ENCODE measurements at places on chromosomes 6 and 20.
A peak's percentile ranks its signal among the peaks of the same experiment; 100 is the strongest.

GRCh38 chr6:158503222-158503621 is 56.7 kb upstream of the TMEM181 start:
- no peak for DNase-seq

GRCh38 chr6:160831739-160832138 is 129.7 kb downstream of the PLG start:
- DNase-seq, result no peak

- no peak for DNase-seq
Measured at GRCh38 chr6:63440057-63440456, 120.3 kb upstream of the LGSN start.

GRCh38 chr20:37390891-37391525 is 45.1 kb downstream of the SRC start:
- DNase-seq, result no peak

- DNase-seq, result no peak
Measured at GRCh38 chr6:16585805-16586204, 175.5 kb downstream of the ATXN1 start.

DNA sequence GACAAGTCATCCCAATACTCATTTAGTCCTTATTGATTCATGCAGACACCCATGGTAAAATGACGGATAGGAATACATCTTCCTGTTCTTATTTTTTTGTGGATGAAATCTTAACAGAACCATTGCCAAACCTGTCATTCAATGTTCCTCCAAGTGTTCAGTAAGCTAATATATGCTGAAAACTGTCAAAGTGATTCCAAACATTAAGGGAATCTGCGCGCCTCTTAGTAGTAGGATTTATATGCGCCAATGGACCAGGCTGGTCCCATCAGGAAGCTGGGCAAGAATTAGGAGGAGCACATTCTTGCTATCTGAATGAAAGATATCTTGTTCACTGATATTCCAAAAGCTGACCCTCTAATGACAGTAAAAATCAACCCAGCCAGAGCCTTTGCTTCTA is 168.9 kb upstream of the STMND1 start:
- no peak for DNase-seq

DNA sequence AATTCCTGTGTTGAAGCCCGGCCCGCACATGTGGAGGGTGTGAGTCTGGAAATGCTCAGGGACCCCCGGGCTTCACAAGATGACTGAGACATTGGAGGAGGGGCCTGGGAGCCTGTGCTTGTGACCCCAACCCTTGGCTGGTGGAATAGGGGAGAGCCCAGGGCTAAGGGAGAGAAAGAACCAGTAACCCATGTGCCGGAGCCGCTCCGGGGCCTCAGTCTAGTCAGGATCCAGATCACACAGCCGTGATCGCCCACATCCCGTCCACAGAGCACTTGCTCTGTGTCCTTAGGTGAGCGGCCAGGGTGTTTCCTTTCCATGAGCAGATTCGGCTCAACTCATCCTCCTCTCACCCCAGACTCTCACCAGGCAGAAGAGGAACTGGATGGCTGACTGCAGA is 152.3 kb upstream of the RPS6KA2 start:
- DNase-seq, result no peak

GRCh38 chr20:16175322-16175961 is 397.8 kb downstream of the KIF16B start:
- no peak for DNase-seq

GRCh38 chr20:58702859-58703648 is 10.5 kb downstream of the NPEPL1 start:
- DNase-seq, result no peak

GRCh38 chr6:26243752-26244151 is 121.2 kb upstream of the BTN3A2 start:
- no peak for DNase-seq

GRCh38 chr6:142954844-142955243 is 9.9 kb upstream of the HIVEP2 start:
- DNase-seq, result no peak

DNA sequence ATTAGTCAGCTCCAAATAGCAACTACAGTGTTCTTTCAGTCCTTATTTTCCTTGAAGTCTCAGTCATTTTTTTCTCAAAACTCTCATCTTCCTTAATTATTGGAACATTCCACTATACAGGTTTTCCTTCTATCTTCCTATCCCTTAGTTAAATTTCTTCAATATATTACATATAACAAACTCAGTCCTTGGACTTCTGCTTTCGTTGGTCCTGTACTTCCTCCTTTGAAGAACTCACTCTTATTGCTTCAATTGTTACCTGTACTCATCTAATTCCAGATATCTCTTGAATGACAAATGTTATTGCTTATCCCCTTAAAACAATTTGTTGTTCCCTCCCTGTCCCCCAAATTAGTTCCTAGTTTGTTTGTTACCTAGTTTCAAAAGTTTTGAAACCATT is 67.7 kb upstream of the NOTCH4 start:
- DNase-seq, result no peak

DNA sequence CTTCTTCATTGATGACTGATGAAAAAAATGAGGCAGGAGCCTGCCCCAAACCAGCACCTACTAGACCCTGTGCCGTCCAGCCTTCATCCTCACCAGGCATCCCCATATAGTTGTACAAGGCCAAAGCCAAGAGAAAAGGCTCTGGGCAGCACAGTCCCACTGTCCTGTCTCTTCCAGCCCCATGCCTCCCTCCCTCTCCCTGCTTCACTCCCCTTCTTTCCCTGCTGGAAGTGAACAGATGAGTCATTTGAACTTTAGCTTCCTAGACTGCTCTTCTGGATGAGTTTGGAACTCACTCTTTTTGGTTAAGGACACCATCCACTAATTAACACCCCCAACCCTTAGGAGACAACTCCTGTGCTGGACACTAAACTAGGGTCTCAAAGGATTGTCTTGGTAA is 235.2 kb downstream of the LRFN2 start:
- DNase-seq, result no peak

DNA sequence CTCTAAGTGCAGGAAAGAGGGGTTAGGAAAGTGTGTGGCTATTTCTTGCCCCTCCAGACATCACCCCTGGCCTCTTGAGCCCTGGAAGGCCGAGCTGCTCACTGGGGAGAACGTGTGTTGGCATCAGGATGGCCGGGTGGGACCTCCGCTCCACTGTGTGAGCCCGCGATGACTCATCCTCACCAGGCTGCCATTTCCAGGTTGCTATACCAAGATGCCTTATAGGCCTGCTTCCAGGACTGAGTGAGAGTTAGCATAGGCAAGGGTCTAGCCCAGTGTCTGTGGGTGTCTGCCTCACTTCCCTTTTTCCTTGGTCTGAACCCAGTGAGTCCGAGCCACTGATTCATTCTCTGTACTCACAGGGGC is 105.0 kb downstream of the MRPL14 start:
- DNase-seq, result no peak

GRCh38 chr20:52470561-52470960 is 279.0 kb upstream of the ZFP64 start:
- no peak for DNase-seq

- DNase-seq, result no peak
Measured at GRCh38 chr6:30857549-30857948, 26.8 kb upstream of the DDR1 start.

DNA sequence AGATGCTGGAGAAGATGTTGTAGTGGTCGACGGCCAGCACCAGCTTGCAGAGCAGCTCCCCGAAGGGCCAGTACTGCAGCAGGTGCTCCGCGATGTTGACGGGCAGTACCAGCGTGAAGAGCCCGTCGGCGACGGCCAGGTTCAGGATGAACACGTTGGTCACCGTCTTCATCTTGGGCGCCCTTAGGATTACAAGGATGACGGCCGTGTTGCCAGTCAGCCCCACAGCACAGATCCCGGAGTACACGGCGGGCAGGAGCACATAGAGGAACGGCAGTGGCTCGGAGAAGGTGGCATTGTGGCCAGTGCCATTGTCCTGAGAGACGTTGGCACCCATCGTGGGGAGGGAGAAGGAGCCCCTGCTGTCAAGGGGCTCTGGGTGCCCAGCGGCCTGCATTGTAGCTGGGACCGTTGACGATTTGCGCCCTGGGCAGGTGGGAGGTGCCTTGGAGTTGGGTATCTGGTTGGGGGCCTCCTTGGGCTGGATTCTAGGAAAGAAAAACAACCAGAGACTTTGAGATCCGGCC is 867 bp downstream of the NPBWR2 start:
- DNase-seq, result no peak

GRCh38 chr6:32167761-32168262 is 3.4 kb downstream of the EGFL8 start:
- no peak for DNase-seq

DNA sequence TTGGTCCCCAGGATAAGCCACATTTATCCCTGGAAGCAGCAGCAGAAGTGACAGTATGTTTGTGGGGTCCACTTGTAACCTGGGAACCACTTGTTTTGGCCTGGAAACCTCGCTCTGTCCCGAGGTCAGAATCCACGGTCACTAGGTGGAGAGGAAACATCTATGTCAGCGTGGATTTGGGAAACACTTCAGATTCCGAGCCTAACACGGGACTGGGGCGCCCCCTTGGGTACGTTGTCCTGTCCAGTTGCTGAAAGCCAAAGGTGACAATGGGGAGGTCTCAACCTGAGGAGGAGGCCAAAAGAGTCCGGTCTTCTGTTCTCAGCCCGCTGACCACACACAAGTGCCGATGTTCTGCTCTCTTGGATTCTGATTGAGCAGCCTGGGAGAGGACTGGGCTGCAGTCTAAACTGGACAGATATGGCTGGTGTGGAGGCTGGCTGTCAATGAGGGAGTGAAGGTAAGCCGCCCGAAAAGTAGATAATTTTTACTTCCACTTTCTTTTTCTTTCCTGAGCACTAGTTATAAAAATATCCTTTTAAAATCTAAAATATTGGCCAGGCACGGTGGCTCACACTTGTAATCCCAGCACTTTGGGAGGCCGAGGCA is 4.9 kb upstream of the ZFP57 start:
- DNase-seq, result no peak

DNA sequence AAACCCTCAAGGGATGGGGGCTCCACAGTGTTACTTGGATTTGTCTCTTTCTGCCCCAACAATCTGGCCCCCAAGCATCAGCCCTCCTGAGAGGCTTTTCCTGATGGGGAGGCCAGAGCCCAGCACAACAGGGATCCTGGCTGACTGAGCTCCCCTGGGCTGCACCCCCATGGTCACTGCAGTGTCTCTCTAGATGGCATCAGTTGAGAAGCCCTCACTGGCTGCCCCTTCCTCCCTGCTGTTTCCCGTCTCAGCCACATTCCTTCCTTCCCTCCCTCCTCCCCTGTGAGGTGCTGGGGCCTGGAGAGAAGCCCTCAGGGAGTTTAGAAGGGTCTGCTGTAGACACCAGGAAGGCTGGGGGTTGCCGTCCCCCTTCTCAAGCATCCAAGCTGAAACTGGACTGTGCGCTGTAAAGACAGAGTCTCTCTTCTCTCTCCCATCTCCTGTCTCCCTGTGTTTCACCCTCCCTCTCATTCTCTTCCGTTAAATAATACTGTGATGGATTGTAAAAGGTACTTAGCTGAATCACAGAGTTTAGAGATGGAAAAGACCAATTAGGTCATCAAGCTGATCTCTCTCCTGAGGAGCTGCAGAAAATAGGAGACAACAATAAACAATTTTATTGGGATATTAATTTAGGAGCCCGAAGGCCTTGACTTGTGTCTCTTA is 29.7 kb downstream of the SAYSD1 start:
- DNase-seq, result no peak

- no peak for DNase-seq
Measured at GRCh38 chr6:5333658-5334057, 72.3 kb downstream of the FARS2 start.

DNA sequence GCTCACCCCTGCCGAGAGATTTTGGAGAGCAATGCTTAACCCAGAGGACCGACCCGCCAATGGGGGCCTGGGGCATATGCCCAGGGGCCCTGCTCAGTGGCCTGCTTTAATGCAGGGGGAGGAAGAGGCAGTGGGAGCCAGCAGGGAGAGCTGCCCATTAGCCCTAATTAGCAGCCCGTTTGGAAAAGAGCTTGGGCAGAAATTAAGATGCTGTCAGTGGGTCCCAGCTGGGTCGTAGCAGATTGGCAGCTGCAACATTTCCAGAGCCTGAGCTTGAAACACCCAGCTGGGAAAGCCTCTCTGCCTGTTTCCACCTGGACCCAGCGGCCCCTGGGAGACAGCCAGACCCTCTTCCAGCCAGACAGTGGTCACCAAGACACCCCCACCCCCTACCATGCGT is 39.5 kb downstream of the CD40 start:
- peak; percentile 11 for DNase-seq

- DNase-seq, result no peak
Measured at GRCh38 chr6:168150551-168151320, 71.7 kb upstream of the FRMD1 start.
